ENCODE measurements at places on chromosomes 7 and 10.
A peak's percentile ranks its signal among the peaks of the same experiment; 100 is the strongest.

DNA sequence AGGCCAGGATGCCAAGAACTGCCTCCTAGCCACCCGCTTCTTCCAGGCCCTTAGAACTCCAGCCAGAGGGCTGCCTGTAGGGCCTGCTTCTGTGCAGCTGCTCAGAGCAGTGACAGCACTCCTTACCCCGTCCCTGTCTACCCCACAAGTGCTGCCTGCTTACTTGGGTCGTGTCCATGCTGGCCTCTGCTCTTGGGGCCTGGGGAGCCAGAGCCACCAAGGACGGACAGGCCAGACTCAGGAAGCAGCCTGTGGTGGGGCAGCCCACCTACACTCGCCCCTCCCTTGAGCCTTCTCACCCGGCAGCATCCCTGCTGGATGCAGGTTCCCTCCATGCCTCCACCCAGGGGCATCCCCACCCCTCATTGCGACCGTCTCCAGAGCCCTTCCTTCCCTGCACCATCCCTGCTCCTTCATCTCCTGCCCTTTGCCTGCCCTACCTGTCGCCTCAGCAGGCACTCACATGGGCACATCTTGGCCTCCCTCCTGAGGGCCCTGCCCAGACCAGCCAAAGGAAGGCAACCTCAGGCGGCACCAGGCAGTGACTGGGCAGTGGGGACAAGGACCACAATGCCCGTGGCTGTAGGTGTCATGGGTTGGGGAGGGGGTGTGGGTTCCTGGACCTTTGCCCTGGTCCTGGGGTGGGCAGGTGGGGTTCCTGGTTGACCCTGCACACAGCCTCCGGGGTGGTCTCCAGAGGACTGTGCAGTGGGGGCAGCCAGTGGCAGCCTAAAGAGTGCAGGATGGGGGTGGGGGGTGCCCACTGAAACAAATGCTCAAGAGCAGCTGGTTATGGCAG, 78.0 kb upstream of the TNS3 start:
- DNase-seq, result no peak

GRCh38 chr10:49609006-49609282, 1.2 kb upstream of the SLC18A3 start:
- no peak for DNase-seq

DNA sequence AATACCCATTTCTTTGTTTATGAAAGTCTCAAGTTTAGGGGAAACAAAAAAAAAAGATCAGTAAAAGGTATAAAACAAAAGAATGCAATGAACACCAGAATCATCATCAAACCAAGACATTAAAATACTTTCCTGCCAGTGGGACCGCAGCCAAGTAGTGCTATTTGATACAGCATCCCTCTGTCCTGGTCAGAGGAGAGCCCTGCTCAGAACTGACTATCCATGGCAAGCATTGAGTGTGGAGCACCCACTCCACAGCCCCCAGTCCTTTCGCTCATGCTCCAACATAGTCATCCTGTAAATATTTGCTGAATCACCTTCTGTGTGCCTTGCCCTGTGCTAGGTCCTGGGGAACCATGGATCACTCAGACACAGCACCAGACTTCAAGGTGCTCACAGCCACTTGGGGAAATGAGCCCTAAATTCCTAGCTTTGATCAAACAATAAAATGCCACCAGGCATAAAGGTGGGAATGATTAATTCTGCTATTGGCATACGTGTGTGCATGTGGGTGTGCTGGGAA, 213.6 kb upstream of the TBX20 start:
- DNase-seq, result no peak

DNA sequence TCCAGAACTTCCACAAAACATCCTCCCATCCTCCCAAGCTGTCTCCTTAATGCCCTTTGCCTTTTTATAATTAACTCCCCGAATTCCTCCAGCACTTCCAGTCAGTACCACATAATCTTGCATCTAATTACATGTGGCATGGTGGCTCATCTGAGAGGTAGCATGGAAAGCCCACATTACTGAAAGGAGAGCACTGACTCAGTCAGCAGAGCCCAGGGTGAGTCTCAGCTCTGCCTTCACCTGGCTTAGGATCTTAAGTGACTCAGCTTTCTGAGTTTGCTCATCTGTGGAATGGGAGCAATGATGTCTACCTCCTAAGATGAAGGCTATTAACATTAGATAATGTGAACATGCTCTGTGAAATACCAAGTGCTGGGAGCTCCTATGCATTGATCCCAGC, 433.9 kb downstream of the SORCS3 start:
- no peak for DNase-seq

DNA sequence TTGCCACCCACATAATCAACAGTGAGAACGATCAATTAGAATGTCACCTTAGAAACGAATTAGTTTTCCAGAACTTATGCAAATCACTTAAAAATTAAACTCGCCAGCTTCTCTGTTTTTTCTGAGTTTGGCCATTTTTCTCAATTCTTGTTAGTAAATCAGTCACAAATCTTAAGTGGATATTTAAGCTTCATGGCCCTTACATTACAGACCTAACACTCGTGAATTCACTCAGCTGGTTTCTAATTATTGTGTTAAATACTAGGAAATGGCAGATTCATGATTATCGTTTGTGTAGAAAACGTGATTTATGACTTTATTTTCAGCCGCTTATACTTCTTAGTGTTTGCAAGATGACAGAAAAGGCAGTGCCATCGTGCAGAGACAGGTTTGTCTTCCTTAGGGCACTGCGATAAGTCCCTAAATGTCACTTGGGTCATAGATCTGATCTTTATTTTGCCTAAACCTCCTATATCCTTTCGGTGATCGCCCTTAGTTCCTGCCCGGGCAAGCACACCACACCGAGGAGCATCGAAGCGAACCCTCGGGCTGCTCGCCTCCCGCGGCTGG, 587 bp upstream of the CELF2 start:
- DNase-seq, result no peak

GRCh38 chr7:150941351-150942000, 36.6 kb downstream of the KCNH2 start:
- DNase-seq, result no peak

DNA sequence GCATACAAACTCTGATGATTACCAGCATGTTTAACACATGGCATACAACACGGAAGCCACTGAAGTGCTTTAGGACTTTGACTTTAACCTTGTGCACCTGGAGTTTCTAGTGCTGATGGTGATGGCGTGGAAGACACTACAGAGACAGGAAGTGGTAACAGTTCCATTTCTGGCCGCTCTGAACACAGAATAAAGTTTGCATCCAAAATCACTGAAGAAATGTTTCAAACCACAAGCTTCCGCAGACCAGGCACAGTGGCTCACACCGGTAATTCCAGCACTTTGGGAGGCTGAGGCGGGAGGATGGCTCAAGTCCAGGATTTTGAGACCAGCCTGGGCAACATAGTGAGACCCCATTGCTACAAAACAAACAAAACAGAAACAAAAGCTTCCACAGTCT, 40.3 kb upstream of the TNPO3 start:
- DNase-seq, result no peak

- DNase-seq, result no peak
Measured at GRCh38 chr7:30222515-30223215, 61.7 kb upstream of the ZNRF2 start.

DNA sequence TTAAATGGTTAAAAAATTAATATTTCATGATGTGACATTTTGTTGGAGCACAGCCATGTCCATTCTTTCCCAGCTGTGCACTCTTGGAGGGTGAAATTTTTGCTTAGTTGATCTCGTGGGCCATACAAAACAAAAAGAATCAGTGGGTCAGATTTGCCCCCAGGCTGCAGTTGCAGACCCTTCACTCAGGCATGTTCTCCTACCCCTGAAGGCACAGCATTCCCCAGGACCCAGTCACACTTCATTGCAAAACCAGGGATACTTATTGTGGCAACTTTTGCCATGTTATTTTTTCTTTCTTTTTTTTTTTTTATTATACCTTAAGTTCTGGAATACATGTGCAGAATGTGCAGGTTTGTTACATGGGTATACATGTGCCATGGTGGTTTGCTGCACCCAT, 6.0 kb downstream of the TAS2R40 start:
- no peak for DNase-seq

- peak; percentile 77 for DNase-seq
Measured at GRCh38 chr7:106421181-106421762, 136.5 kb upstream of the NAMPT start.

DNA sequence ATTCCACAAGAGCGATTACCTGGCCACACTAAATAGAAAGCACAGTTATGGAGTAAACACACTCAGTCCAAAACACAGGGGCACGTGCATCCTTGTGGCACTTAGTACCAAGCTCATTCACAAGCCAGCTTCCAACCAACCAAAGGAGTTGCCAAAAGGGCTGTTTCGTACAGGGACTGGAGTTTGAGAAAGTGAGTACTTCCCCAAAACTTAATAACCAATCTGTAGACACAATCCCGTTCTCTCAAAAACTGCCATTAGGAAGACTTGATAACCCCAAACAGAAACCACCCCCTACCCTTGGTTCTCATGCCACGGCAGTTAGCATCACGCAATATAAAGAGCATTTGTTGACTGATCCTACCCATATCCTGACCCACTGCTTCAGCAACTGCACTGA, 166.2 kb upstream of the ASAH2 start:
- peak; percentile 58 for DNase-seq

DNA sequence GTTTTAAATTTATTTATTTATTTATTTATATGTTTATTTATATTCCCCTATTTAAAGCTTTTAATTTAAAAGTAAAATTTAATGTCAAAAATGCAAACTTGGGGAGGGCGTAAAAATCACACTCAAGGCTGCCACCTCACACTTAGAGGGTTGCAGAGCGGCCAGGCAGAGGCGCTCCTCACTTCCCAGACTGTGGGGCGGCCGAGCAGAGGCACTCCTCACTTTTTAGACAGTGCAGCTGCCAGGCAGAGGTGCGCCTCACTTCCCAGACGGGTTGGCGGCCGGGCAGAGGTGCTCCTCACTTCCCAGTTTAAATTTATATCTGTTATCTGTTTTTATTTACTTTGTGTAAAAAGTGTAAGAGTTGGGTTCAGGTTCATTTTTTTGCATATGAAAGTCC, 10.0 kb upstream of the ZNF425 start:
- no peak for DNase-seq

- DNase-seq, result no peak
Measured at GRCh38 chr10:74177140-74177677, 26.2 kb downstream of the ADK start.

GRCh38 chr7:70659263-70659662, 472.7 kb upstream of the GALNT17 start:
- no peak for DNase-seq

DNA sequence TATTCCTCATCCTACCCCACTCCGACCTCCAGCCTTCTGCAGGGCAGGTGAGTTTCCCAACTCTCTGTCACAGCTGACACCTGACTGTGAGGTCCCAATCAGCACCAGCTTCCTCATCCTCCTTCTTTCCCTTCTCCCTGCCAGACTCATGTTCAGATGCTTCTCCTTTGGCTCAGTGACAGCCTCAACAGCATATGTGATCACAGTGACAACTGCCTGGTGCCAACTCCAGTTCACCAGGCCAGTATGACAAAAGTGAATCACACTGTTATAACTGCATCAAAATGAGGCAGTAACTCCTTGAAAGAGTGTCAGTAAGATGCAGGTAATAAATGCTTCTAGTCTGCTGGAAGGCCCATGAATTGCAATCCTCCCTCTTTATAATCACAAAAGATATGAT, 46.8 kb upstream of the NFE2L3 start:
- no peak for DNase-seq

GRCh38 chr7:24408798-24409430, 124.9 kb downstream of the NPY start:
- DNase-seq, result no peak

DNA sequence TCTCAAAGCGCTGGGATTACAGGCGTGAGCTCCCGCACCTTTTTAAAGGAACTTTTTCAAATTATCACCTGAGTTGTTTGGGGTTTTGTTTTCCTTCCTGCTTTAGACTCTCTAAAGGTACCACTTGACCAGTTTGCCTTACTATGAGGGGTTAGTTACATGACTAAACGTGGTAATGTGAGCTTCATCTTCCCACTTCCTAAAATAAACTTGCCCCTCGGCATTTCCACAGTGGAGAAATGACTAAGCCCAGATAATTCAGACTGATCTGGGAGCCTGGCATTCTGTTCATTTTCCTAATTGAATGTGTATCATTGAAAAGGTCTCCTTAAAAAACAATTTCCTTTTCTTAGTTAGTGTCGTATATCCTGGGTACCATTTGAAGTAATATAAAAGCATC, 163.4 kb downstream of the PLXDC2 start:
- no peak for DNase-seq

DNA sequence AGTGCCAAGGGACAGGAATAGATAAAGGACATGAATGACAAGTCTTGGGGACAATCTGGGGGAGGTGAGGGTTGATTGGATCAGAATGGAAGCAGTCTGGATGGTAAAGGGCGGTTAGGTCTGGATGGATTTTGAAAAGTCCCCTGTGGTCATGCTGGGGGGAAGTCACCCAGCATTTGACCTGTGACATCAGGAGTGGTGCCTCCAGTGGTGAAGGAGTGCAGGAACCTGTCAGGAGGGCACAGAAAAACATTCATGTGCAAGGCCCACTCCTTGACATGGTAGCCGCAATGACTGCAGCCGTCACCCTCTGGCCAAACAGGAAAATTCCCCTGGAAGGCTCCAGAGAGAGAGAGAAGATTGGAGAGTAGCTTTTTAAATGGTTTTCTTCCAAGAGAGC, 304.8 kb downstream of the GFRA1 start:
- no peak for DNase-seq

GRCh38 chr7:150784954-150785353, 15.2 kb downstream of the TMEM176B start:
- DNase-seq, result no peak

DNA sequence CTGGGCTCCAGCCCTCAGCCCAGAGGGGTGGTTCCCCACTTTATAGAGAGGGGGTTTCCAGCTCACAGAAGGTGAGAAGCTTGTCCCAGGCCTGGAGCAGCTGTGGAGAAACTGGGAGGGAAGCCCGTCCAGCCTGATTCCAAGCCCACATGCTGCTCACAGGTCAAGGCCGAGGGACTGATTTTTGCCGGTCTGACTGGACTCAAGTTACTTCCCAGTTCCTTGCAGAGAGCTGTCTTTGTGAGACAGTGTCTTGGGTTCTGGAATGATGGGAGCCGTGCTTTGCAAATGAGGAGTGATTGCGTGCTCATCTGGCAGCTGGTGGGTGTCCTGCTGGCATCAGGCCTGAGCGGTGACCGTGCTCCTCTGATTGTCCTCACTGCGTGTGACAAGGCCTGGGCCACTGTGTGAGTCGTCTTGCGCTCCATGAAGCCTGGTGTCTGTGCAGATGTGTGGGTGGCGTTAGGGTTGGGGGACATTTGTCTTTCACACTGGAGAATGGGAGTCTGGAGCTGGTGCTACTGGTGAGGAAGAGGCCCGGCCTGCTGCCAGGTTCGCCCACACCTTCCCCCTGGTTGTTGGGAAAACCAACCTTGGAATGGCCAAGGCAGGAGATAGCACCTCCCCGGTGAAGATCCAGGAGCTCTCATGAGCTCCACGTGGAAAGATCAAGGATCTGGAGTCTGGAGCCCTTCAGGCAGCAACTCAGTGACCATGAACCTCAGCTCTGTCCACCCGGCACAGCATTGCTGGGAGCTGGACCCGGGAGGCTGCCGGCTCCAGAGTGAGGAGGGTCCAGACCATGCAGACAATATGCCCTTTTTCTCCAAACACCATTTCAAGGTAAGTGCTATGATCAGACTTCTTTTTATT, 129.6 kb downstream of the SMURF1 start:
- DNase-seq, result no peak

All from putamen (tissue), 1 donor.